ENCODE measurements at places on chromosomes 4 and X.

DNA sequence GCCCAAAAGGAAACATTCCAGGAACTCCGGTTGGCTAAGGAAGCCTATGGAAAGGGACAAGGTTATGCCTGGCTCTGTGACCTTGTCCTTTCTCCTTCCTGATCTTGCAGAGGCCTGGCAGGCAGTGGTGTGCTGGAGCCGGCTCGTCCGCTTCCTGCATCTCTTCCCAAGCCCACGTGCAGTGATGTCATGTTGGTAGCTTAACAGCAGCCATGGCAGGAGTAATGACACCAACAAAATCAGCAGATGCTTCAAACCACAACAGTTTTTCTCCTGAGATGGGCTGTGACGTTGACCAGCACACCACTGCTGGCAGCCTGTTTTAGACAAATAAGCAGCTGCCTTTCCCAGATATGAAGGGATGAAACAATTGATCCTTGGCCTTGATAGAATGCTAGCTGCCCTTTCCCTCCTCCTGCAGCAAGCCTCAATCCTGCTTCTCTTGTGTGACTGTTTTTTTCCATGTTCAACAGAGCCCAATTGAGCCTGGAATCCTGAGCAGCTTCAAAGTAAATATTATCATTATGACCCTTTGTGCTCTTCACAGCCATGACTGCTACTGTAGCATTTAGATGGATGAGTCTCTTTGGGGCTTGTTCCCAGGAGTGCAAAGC lies 23.4 kb downstream of the SEPTIN6 start:
- DNase-seq: no peak

DNA sequence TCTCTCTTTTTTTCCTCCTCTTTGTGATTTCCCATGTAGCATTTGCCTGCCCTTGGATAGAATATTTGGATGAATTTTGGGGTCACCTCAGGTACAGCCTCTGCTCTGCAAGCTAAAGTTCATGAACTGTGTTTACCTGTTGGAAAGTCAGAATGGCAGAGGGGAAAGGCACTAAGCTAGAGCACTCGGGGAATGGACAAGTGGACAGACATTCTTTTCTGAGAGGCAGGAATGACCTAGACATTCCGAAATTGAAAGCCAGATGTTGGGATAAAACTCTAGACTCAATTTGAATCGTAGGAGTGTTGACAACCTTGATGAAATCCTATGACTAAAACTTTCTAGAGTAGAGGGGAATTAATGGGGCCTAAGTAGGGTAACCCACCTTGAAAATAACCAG lies 56.1 kb downstream of the LUZP4 start:
- DNase-seq: no peak

GRCh38 chr4:150098214-150098613 lies 20.0 kb downstream of the DCLK2 start:
- no peak for DNase-seq

GRCh38 chrX:77447653-77448569 lies 722 bp downstream of the FGF16 start:
- DNase-seq: no peak

DNA sequence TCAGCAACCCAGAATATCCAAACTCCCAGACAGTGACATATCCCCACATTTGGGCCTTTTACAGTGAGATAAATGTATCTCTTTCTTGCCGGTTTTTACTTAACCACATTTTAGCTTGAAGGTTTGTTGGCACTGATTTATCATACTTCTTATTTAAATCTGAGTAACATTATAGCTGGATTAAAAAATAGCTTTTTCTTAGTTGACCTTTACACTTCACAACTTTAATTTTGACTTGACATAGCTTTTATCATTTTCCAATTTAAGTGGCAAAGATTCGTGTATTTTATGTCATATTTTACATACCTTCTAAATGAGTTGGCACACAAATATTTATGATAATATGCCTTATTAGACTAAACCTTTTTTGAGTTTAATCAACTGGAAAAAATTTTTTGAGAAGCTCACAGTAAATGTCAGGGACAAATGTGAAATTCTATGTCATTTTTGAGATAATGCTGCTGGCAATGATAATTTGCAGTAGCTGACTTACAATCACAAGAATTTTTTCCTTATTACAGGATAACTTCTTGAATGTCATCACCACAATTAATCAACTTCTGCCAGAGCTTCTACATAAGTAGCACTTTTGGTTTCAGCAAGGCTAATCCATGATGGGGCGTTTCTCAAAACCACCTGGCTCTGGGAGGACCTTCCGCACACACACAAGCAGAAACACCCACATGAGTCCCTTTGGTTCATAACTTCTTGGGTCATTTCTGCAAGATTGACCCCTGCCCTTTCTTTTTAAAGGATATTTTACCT lies 80.3 kb downstream of the SYTL5 start:
- no peak for DNase-seq

DNA sequence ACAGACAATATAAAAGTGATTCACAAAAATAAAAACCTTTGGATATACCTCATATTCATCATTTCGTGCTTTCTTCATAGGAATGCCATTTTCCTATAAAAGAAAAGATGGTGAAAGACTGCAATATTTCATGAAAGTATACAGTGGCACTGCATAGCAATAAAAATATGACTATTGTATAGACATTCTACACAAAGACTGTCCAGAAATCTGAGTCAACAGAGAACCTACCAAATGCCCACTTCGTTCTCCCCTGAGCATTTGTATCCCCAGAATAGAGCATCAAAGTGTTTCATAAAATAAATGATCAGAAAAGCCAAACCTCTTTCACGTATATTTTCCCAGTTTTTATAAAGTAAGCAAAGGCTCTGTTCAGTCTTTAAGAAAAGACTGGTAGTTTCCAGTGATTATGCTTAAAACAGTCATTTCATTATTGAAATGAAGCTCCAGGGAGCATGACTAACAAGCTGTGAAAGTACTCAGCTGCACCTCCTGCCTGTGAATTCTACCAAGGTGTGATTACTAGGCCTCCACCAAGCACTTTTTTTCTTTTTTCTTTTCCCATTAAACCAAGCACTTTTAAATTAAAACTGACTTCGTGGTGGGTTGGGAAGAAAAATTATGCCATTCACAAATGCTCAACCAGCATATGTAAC lies 20.2 kb downstream of the PPA2 start:
- DNase-seq: no peak

- DNase-seq: no peak
These were observed 99.7 kb downstream of the TLL1 start for GRCh38 chr4:165972747-165973146.

GRCh38 chr4:3320361-3321023 lies 27.7 kb downstream of the RGS12 start:
- DNase-seq: no peak
